NT2/D1 (cell line): ENCODE measurements at places on chromosomes 5 and 9.

GRCh38 chr5:127705120-127705892 lies 2.1 kb downstream of the CCDC192 start:
- DNase-seq = no peak

DNA sequence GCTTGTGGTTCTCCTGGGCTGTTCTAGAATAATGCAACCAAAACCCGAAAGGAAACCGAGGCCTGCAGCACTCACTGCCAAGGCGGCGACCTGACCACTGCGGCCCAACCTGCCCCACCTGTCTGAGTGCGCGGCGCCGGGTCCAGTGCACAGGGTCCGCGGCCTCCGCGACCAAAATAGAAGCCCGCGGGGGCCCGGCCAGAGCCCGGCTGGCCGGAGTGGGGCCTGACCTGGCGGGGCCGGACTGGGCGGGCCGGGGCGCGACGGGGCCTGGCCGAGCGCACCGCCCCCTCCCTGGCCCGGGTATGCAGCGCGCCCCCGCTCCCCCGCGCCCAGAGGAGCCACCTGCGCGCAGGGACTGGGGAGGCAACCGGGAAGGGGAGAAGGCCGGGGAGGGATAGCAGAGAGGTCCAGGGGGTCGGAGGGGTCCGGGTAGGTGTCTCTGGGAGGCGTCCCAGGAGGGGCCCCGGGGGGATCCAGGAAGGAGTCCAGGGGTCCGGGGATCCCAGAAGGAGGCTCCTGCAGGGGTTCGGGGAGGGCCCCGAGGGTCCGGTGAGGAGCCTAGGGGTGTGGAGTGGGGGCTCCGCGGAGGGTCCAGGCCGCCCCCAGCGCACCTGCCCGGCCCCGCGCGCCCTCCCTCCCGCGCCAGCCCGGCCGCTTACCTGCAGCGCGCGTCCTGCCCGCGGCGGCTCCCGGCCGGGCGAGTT lies 503 bp downstream of the SEMA4D start:
- no peak for DNase-seq

- DNase-seq = no peak
Observed at GRCh38 chr9:128406848-128407391, 13.7 kb upstream of the CERCAM start.

- no peak for DNase-seq
Observed at GRCh38 chr5:30768056-30768690, 425.3 kb upstream of the CDH6 start.

- no peak for DNase-seq
Observed at GRCh38 chr5:68505917-68506860, 290.6 kb downstream of the PIK3R1 start.

- DNase-seq = peak; percentile 46
Observed at GRCh38 chr5:28344836-28345433, 1306.5 kb upstream of the CDH9 start.

DNA sequence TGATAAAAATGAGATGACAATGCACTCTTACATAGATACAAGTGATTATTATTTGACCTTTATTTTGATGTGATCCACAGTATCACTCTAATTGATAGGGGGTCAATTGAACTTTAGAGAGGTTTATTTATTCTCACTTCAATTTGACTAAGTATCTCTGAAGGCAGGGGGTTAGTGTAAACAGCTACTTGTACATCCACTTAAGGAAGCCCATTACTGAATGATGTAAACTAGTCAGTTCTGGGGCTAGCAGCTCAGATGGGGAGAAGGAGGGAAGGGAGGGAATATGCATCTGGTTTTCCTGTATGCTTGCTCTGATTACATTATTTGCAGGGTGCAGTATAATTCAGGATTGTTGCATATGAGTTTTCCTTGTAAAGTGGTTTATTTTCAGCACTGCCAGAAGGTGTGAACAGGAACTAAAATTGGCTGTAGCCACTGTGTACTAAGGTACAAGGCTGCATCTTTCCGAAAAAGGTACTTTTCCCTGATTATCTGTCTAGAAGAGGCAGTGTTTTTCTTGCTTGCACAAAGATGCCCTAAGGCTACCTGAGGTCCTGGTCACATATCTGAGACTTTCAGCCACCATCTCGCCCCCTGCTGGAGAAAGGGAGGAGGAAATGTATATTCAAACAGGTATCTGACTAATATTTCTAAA lies 51.2 kb downstream of the MRPS27 start:
- peak; percentile 46 for DNase-seq

DNA sequence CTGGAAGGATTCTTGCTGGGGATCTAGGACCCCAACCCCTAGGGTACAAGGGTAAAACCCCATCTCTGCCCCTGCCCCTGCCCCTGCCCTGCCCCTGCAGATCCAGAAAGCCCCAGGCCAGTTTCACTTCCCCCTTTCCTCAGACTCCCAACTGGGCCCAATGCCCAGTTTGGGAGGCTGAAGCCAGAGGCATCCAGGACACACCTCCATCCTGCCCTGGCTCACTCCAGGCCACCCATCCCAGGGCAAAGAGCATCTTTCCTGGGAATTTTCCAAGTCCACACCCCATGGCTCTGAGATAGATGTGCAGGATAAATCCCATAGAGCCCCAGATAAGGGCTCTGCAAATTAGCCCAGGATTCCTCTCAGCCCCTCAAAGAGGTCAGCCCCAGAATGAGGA lies 17.4 kb downstream of the CNTFR start:
- no peak for DNase-seq

GRCh38 chr9:123514766-123515165 lies 158.8 kb downstream of the CRB2 start:
- DNase-seq = no peak

- peak; percentile 61 for DNase-seq
Observed at GRCh38 chr5:7745882-7746610, 104.9 kb downstream of the CFAP90 start.

DNA sequence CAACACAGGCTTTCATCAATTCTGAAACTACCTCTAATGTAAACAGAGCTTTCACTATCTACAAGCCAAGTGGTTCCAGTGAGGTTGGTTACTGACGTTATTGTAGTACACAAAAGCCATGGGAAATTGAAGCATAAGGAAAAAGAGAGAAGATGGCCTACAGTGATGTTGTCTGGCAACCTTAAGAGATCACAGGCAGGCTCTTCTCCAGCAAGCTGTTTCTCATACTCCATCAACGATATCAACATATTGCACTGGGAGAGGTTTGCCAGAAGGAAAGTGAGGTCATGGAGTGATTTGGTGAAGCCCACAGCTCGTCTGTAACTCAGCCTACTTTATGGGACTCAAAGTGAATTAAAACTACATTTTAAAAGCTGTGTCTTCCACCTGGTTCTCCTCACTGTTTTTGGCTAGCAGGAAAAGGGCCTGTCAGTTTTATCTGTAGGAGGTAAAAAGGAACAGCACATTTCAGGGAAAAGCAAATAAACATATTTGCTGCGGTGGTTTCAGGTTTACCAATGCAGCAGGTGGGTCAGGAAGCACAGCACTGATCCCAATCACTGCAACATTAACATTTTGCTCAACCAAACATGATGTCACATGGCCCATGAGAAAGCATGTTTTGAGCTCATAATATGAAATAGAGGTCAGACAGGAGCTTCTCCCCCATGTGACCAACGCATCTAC lies 72.9 kb downstream of the ARSB start:
- no peak for DNase-seq

GRCh38 chr9:14158136-14158813 lies 155.7 kb downstream of the NFIB start:
- DNase-seq = no peak

- no peak for DNase-seq
Observed at GRCh38 chr9:99822109-99822805, 572 bp downstream of the NR4A3 start.

GRCh38 chr5:94245608-94246007 lies 372.8 kb downstream of the KIAA0825 start:
- DNase-seq = no peak

DNA sequence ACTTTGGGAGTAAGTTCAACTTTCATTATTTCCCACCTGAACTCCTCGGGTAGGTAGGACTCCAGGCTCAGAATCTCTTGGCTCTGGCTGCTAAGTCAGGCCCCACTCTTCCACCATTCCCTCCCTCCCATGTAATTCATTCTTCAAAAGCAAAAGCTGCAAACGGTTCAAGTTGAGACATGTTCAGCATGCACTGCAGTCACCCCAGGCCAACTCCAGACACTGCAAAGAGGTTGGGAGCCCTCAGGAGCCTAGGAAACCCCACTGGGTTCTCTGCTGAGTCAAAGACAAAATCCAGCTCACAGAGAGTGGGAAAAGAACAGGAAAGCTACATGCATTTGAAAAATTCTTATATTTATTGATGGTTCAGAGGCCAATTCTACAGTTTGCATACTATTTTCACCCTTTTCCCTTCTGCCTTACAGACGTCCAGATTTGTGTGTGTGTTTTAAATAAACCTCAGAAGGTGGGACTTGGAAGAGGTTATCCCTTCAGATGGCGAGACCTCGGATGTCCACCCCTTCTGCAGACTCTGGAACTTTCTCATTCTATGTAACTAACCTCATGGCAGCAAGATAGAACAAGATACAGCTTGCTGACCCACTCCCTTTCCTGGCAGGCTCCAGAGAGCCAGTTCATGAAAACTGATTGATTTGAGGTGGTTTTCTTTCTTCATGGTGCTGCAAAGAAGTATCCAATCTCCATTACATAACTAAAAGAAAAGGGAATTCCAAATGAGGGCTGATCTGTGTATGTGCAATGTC lies 65.7 kb upstream of the EQTN start:
- no peak for DNase-seq
